LNCaP clone FGC (cell line): ENCODE measurements at places on chromosomes 5 and 9.

DNA sequence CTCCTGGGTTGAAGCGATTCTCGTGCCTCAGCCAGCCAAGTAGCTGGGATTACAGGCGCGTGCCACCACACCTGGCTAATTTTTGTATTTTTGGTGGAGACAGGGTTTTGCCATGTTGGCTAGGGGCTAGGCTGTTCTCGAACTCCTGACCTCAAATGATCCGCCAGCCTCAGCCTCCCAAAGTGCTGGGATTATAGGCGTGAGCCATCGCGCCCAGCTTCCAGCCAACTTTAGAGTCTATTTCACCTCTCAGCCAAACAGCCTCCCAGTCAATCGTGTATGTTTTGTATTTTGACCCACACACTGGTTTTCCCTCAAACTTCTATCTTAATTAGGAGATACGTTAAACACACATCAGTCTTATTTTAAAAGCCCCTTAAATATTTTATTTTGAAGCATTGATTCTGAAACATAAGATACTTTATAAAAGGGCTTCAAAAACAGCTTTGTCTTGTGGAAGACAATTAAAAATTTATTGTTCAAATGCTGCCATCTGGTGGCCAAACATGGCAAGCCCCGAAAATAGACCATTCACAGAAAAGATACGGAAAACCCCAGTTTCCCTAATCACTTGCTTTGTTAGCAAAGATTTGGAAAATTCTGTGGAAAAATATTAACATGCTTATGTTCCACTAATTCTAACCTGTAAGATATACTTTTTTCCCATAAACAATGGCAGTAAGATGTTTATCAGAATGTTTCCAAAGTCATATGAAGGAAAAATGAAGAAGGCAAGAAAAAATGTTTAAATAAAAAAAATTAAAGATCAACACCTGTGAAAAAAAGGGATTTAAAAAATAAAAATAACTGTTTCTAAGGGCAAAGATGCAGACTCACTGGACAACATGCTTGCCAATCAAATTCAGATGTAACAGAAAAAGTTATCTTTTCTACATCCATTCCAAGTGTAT, 33.1 kb downstream of the APTX start:
- DNase-seq = no peak

DNA sequence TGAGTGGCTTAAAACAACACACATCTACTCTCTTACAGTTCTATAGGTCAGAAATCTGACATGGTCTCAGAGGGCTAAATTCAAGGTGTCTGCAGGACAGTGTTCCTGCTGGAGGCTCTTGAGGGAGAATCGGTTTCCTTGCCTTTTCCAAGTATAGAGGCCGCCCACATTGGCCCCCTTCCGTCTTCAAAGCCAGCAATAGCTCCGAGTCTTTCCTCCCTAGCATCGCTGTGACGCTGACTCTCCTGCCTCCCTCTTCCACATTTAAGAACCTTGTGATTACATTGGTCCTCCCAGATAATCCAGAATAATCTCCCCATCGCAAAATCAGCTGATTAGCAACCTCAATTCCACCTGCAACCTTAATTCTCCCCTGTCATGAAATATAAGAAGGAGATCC, 81.3 kb upstream of the IER5L start:
- DNase-seq = no peak

DNA sequence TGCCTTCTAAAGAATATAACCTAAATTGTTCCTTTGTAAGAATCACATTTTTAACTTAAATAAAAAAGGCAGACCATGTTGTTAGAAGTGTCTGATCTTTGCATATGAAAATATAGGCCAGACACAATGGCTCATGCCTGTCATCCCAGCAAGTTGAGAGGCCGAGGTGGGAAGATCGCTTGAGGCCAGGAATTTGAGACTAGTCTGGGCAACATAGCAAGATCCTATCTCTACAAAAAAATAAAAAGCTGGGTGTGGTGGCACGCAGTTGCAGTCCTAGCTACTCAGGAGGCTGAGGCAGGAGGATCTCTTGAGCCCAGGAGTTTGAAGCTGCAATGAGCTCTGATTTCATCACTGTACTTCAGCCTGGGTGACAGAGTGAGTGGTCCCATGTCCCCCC, 37.3 kb downstream of the TRIO start:
- DNase-seq = no peak

GRCh38 chr9:92257327-92257726, 36.2 kb downstream of the IARS1 start:
- DNase-seq = no peak

DNA sequence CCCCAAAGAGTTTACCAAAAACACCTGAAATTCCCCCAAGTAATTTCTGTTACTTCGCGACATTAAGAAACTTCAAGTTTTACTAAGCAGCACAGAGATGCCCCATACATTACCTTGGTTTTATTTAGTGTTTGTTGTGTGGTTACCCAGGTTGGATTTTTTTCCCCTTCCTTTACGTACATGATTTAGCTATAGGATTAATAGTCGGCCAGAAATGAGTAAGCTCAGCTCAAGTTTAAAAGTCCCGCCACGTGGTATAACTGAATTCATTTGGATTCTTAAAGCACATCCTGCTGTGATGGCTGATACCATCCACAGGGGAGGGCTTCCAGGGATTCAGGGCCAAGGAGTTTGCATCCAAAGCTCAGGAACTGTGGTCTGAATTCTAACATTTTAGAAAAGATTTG, 75.9 kb downstream of the DAP start:
- DNase-seq = no peak

DNA sequence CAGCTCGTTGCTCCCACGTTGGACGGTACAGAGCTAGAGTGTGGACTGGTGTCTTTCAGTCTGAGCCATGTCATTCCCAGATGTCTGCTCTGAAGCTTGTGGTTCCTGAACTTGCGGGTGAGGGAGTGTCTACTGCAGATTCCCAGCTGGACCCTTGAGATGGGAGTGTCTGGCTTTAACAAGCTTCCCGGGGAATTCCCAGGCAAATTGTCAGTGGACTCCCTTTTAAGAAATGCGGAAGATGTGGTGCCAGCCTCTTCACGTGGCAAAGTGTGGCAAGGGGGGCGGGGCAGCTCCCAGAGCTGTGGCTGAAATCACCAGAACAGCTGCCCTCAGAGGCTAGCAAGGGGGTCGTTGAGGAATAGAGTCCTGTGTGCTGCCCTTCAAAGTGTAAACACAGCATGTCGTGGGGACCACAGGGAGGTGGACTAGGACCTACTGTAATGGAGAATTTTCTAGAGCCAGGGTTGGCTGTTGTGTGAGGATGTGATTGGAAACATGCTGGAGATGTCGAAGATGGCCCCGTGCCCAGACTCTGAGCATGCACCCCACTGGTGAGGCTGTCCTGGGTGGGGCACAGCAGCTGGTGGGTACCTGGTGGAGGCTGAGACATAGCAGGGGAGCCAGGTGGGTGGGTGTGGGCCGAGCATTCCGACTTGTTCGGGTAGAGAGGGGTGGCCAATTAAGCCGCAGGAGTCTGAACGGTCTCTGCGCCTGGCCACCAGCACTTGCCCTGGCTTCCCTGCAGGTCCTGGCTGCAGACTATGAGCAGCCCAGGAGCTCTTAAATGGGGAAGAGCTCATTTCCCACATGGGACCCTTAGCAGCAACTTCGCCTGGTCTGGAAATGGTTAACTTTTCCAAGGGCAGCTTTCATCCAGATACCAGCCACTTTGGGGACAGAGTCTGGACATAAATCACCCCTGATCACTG, 37.4 kb downstream of the PRRX2 start:
- no peak for DNase-seq

DNA sequence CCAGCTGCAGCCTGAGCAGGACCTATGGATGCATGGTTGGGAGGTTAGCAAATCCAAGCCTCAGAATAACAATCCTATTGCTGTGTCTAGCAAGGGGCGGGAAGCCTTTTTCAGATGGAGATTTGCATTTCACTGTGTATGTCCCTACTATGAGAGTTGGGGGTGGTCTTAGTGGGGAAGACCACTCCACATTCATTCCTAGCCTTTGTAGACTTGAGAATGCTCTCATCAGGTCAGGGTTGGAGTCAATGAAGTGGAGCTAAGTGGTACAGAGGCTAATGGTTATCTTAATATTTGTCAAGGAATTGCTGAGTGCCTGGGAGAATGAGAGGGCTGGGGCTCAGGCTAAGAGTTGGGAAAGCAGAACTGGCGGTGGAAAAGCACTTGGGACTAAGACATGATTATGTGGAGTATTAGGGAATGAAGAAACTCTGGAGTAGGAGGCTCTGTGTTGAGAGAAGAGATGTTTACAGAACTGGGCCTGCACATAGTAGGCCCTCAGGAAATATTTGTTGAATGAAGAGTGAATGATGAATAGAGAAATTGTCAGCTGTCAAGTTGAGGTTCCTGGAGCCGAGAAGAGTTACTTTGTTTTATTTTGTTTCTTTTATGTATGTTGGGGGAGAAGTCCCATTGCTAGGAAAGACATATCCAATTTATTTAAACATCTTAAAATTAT, 175.5 kb upstream of the SPRY4 start:
- DNase-seq = no peak

DNA sequence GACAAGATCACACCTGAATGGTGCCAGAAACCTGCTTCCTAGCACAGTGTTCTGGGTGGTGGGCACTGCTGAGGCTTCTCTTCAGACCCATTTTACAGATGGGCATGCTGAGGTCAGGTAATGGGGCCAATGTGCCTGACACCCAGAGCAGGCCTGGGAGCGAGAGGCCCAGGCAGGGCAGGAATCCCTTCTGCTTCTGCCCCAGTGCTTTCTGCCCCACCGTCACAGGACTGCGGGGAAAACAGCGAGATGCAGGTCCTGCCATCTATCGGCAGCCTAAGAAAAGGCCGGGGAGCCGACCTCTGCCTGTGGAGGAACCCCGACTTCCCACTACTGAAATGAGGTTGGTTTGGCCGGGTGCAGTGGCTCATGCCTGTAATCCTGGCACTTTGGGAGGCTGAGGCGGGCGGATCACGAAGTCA, 22.8 kb upstream of the RNU6ATAC start:
- no peak for DNase-seq

DNA sequence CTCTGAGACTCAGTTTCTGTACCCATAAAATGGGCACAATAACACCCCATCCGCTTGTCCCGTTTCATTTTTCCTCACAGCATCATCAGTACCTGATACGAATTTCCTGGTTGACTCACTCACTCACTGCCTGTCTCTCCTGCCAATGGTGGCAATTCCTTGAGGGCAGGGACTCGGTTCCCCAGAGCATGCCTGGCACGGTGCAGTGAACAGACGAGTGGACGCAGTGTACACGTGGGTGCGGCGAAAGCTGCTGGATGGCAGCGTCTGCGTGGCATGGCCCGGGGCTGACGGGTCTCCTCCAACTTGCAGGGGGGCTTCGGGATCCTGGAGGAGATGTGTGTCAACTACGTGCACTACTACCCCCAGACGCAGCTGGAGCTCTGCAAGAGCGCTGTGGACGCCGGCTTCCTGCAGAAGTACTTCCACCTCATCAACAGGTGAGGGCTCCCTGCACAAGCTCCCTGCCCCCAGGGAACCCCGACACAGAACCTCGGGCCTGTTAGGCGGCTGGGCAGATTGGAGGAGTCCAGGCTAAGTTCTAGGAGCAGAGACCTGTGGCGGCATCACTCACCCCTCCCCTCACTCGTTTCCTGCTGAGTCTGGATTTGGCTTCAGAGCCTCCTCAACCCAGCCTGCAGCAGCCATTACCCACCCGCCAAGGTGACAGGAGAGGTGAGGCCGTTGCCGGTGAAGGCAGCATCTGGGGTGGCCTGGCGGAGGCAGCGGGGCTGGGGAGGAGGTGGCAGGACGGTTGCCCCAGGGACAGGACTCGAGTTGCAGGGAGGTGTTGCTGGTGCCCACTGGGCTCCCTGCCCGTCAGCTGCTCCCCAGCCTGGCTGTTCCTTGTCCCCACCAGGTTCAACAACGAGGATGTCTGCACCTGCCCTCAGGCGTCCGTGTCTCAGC, 20.3 kb downstream of the DBH start:
- no peak for DNase-seq

GRCh38 chr5:174987443-174988012, 263.1 kb downstream of the MSX2 start:
- no peak for DNase-seq

DNA sequence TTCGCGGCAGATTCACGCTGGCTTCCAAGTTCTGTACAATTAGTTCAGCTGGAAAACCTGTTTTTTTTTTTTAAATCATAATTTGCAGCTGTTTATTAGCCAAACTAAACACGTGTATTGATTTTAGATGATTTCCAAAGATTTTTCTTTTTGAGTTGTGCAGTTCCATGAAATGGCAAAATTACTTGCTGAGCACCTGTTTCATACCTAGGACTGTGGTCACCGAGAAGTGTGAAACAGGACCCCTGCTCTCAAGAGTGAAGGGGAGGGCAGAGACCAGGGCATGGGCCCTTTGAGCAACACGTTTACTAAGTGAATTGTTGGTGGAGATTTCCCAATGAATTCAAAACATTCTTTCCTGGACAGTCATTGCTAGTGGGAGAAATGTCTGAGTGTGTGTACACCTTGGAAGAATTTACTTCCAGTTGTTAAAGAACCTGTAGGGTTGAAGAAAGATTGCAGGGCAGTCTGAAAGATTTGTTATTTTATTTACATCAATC, 688 bp downstream of the SNX24 start:
- no peak for DNase-seq

DNA sequence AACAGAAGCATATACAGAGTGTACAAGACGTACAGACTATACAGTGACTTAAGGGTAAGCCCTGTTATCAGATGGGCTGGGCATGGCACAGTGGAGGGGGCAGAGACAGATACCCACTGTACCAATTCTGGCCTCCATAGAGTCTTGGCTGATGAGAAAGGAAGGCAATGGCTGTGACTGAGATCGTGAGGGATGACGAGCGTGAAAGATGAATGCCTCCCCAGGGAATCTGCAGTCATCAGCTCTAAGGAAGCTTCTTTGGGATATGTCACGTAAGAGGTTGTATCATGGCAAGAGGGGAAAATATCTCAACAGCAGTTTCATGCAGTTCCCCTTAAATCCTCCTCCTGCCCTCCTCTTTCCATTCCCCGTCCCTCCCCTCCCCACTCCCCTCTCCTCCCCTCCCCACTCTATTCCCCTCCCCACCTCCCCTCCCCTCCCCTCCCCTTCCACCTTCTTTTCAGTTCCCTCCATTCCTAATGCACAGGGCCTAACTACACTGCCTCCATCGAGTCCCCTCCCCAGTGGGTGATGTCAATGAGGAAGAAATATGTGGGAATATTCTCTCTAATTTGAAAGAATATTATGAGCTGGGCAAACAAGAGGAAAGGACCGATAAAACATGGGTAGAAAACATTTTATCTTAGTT, 226.4 kb upstream of the DAP start:
- DNase-seq = no peak

GRCh38 chr5:136349029-136349428, 16.3 kb downstream of the TRPC7 start:
- DNase-seq = no peak

DNA sequence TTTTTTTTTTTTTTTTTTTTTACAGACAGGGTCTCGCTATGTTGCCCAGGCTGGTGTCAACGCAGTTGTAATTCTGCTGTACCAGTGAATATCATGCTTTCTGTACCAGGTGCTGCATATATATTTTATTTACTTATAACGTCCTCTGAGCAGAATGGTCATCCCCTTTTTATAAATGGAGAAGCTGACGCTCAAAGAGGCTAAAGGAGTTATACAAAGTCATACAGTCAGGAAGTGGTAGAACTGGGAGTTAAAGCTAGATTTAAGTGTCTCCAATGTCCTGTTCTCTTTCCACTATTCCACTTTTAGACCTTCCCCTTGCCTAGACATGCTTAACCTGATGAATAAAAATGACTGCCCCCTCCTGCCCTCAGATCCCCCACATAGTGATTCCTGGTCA, 1.2 kb upstream of the SIL1 start:
- DNase-seq = no peak
